Suppressor macrophage treated with lipopolysaccharide for 1 hour (primary cell): ENCODE measurements at places on chromosomes 1 and 21.

DNA sequence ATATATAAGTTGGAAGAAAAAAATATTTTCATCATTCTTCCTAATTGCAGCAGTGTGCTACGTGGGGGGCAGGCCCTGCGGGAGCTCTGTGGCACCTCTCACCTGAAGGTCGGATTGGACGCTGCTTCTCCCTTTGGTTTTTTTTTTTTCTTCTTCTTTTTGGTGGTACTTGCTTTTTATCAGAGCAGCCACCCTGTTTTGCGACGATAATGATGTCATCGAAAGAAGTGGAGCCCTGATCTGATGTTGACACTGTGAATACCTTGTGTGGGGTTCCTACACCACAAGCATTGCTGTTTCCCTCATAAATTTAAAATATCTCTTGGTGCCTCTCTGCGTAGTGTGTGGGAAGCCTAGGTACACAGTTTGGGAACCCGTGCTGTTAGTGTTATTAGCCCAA is 5.5 kb downstream of the TRAPPC10 start:
- DNase-seq, result no peak

DNA sequence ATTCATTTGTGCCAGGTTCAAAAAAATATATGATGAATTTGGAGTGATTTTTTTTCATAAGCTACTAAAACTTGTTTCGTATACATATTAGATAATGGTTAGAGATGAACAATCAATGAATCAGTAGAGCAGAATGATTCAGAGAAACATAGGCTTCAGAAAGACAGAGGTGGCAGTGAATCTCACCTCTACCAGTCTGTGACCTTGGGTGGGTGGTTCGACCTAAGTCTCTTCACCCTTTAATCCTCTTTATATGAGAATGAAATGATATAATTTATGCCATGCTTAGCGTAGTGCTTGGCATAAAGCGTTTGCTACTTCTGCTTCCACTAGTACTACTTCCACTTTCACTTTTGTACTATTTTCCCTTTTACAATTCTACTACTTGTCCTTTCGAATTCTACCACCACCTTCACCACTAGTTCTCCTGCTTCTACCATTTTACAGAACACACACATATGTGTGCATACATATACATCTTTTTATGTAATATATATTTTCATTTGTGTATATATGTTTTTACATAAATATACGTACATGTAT is 45.1 kb downstream of the FYB2 start:
- peak; percentile 73 for DNase-seq

- DNase-seq, result no peak
These were observed 18.8 kb downstream of the PLA2G2A start for GRCh38 chr1:19960591-19960990.

- DNase-seq, result no peak
These were observed 22.2 kb upstream of the PTPN14 start for GRCh38 chr1:214573386-214574318.

- no peak for DNase-seq
These were observed 26.8 kb downstream of the RAB3B start for GRCh38 chr1:51963592-51964308.

DNA sequence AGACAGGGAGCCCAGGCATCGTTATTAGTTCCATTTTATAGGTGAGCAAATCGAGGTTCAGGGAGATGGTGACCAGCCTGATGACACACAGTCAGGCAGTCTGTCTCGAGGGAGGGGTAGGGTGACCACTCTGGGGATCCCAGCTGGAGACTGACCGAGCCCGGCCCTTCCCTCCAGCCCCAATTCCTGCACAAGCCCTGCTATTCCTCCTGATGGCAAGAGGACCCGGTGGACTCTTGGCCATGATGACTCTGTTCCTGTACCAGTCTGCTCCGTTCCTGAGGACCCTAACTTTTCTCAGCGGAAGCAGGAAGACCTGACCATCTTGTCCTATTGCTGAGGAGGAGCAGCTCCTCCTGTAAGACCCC is 391 bp downstream of the AGT start:
- no peak for DNase-seq

DNA sequence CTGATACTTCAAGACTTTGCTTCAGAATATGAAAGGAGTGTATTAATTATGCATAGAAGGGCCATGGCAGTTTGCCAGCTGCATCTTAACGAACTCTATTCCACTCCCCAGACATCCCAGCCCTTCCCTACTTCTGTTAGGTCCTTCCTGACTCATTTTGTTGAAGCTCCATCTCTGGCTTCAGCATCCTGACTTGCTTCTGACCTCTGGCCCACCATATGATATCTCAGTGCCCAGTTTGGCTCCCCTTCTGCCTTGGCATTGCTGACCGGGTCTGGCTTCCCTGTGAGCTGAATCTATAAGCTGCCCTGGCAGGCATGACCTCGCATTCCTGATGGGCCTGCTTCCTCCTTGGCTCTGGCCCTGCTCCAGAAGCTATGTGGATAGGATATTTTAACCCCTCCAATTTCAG is 27.6 kb upstream of the ARHGAP29 start:
- DNase-seq, result no peak

GRCh38 chr1:165900576-165901380 is 73.4 kb downstream of the UCK2 start:
- DNase-seq, result no peak

- peak; percentile 44 for DNase-seq
These were observed 25.4 kb upstream of the ALDH4A1 start for GRCh38 chr1:18927654-18928272.

- peak; percentile 96 for DNase-seq
These were observed 52.5 kb upstream of the TINAGL1 start for GRCh38 chr1:31523769-31524168.

GRCh38 chr1:160953030-160953429 is 1.6 kb downstream of the ITLN2 start:
- no peak for DNase-seq

GRCh38 chr21:31331231-31331630 is 12.8 kb downstream of the TIAM1 start:
- no peak for DNase-seq

DNA sequence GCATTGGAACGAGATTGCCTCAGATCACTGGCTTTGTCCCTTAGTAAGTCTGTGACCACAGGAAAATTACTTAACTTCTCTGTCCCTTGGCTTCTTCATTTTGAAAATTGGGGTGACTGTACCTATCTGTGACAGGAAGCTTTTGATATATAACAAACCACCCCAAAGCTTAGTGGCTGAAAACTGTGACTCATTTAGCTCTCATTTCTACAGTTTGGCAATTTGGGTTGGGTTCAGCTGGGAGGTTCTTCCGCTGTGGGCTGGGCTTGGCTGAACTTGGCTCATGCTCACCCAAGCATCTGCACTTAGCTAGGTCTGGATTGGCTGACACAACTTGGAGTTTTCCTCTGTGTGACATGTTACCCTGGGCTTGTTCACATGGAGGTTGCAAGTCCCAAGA is 14.0 kb downstream of the C1orf94 start:
- DNase-seq, result no peak

GRCh38 chr1:157723157-157723556 is 22.6 kb upstream of the FCRL3 start:
- no peak for DNase-seq

GRCh38 chr1:27600498-27601175 is 3.3 kb downstream of the AHDC1 start:
- no peak for DNase-seq

- DNase-seq, result no peak
These were observed 34.3 kb upstream of the HMCN1 start for GRCh38 chr1:185699874-185700273.

DNA sequence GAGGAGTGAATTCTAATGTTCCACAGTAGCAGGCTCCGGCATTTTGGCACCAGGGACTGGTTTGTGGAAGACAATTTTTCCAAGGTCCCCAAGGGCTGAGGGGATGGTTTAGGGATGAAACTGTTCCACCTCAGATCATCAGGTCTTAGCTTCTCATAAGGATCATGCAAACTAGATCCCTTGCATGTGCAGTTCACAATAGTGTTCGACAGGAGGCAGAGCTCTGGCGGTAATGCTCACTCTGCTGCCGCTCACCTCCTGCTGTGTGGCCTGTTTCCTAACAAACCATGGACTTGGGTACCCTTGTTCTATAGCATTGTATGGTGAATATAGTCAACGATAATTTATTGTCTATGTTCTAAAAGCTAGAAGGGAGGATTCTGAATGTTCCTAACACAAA is 16.6 kb downstream of the CRNN start:
- DNase-seq, result no peak

DNA sequence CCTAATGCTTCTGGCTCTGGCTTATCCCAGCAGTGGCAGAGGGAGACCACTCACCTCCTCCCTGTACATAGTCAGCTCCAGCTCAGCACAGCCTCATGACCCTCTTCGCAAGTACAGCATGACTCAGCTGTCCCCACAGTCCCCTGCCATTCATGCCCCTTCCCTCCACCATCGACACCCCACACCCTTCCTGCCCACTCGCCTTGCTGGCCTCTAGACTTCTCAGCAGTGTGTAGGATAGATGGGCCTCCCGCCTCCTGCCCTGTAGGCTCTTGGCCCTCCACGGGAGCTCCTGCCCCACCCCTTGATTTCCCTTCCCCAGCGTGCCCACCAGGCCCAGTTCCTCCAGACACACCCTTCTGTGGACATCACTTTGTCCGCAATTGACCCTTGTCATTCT is 9.8 kb downstream of the NPR1 start:
- peak; percentile 43 for DNase-seq

DNA sequence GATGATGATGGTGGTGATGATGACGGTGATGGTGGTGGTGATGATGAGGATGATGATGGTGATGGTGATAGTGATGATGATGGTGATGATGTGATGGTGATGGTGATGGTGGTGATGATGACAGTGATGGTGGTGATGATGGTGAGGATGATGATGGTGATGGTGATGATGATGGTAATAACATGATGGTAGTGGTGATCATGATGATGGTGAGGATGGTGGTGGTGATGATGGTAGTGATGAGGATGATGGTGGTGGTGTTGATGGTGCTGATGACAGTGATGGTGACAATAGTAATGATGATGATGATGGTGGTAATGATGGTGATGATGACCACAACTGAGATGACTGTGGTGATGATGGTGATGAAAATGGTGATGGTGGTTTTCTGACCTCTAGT is 4.9 kb downstream of the ACTRT2 start:
- DNase-seq, result no peak

GRCh38 chr1:189499736-189500135 is 977.9 kb downstream of the BRINP3 start:
- no peak for DNase-seq

GRCh38 chr1:43936431-43937151 is 3.0 kb downstream of the ARTN start:
- peak; percentile 70 for DNase-seq

- DNase-seq, result peak; percentile 76
These were observed 20.8 kb upstream of the SDC3 start for GRCh38 chr1:30929135-30929889.

DNA sequence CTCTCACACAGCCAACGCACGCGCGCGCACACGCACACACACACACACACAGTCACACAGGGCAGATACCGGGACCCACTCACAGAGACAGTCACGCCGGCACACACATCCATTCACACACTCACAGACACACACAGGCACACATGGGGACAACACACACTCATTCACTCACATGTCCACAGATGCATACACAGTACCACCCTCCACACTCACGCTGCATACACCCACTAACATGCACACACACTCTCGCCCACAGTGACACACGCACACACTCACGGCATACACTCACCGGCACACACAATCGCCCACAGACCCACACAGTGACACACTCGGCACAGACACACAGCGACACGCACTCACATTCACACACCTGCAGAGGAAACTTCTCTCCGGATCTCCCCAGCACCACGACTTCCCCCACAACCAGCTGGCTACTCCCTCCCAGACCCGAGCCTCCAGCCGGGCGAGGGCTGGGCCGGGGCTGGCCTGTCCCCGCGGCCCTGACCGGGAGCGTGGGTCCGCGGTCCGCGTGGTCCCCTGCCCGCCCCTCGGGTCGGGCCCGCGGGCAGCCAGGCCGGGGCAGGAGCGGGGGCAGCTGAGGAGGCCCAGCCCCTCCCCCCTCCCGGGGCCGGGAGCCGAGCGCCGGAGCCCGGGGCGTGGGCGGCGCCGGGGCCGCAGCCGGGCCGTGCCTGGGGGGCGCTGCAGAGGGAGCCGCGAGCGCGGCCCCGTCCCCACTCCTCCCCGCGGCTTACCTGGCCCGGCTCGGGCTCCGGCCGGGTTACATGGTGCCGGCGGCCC is 552 bp downstream of the DLGAP3 start:
- DNase-seq, result peak; percentile 18

GRCh38 chr1:231485029-231485784 is 43.3 kb upstream of the TSNAX start:
- no peak for DNase-seq

GRCh38 chr1:243568793-243569192 is 281.2 kb downstream of the AKT3 start:
- no peak for DNase-seq

- no peak for DNase-seq
These were observed 25.5 kb upstream of the ITPKB start for GRCh38 chr1:226764533-226764932.

GRCh38 chr1:75641325-75641724 is 30.4 kb upstream of the SLC44A5 start:
- DNase-seq, result no peak

- DNase-seq, result peak; percentile 93
These were observed 1.9 kb upstream of the ZFYVE9 start for GRCh38 chr1:52139817-52140540.

- DNase-seq, result no peak
These were observed 2.9 kb downstream of the SELENON start for GRCh38 chr1:25802915-25803314.

DNA sequence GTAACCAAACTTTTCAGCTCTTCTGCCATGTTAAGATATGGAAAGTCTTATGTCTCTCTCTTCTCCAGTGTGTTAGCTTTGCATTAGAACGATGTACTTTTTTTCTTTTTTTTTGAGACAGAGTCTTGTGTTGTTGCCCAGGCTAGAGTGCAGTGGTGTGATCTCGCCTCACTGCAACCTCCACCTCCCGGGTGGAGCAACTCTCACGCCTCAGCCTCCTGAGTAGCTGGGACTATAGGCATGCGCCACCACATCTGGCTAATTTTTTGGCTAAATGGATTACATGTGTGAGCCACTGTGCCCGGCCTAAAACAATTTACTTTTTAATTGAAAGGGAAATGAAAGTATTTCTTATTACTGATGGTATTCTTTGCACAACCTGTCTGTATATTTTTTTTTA is 35.8 kb downstream of the SPEN start:
- DNase-seq, result peak; percentile 26

DNA sequence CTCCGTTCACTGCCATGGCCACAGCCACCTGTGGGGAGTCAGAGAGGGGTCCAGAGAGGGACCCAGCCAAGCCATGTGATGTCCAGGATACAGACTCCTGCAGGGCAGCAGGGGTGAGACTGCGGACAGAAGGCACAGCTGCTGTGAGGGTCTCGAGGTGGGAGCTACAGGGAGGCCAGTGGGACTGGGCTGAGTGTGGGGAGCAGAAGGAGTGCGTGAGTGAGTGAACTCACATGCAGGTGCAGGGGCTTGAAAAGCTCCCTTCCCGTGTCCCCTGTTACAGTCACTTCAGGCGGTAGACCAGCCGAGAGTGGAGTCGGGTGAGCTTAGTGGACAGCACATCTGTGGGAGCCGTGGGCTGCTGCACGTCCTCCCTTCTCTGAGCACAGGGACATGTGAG is 42.4 kb downstream of the S100B start:
- DNase-seq, result no peak
